H9 (cell line): ENCODE measurements at places on chromosomes 16 and 17. TPM values are rescaled to one million over a fixed set of nuclear protein-coding genes. Genes with fewer than 3 reads are reported as not detected.

The TEX19 gene
- 1.4 and 1.5 TPM in 2 replicates for total RNA-seq

GRCh38 chr16:59993101-59993500 is 1259.0 kb upstream of the GOT2 start:
- H3K36me3 ChIP-seq: peaks cover 25% of the 10 kb centered on the region; the same call in 1 of the 2 replicates
- H3K4me3 ChIP-seq: no peak overlapping the region
- H3K27ac ChIP-seq: no peak overlapping the region

DNA sequence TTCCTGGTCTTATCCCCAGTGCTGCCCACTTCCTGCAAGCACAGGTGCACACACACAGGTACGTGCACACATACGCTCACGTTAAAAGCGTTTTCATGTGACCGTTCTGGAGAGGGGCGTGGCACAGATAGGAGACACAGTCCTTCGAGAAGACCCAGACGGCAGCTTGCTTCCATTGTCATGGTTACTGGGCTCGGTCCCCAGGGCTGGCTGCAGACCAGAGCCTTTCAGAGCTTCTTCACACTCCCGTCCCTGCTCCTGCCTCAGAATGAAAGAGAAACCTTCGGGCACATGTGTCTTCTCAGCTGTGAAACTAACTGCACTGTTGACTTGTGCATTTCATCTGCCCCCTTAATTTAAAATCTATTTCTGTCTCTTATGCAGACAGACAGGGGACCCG is 154.2 kb downstream of the PITPNC1 start:
- H3K4me1 ChIP-seq: peaks cover 9% of the 10 kb centered on the region; the same call in 1 of the 2 replicates
- no peak overlapping the region for H3K27ac ChIP-seq
- H3K27me3 ChIP-seq: no peaks in the 10 kb centered on the region
- peaks cover 16% of the 10 kb centered on the region; the same call in 2 of the 3 replicates for H3K36me3 ChIP-seq

DNA sequence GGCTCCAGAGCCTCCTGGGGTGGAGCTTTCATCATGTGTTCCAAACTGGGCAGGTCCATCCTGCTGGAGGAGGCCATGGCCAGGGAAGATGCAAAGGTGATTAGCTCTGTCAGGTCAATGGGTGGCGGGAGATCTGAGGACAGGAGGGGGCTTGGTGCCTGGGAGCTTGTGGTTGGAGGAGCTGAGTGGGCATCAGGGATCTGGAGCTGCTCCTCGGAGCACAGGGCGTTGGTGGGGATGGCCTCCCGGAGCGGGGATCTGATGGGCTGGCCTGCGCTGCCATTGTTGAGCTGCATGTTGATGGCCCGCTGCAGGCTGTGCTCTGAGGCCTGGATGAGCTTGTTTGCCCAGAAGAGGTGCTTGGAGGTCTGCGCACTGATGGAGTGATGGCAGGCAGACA is 6.5 kb downstream of the SPATA32 start:
- H3K4me3 ChIP-seq: no peak overlapping the region
- no peaks in the 10 kb centered on the region for H3K27me3 ChIP-seq
- no peak overlapping the region for H3K27ac ChIP-seq
- no peak for DNase-seq
